ENCODE measurements at places on chromosomes 1 and 21.

- no peak for DNase-seq
These were observed 17.3 kb upstream of the ABCG1 start for GRCh38 chr21:42201615-42202161.

GRCh38 chr1:4700801-4701200 lies 46.4 kb downstream of the AJAP1 start:
- peak; percentile 88 for DNase-seq

GRCh38 chr1:170340308-170340707 lies 191.7 kb upstream of the GORAB start:
- no peak for DNase-seq

DNA sequence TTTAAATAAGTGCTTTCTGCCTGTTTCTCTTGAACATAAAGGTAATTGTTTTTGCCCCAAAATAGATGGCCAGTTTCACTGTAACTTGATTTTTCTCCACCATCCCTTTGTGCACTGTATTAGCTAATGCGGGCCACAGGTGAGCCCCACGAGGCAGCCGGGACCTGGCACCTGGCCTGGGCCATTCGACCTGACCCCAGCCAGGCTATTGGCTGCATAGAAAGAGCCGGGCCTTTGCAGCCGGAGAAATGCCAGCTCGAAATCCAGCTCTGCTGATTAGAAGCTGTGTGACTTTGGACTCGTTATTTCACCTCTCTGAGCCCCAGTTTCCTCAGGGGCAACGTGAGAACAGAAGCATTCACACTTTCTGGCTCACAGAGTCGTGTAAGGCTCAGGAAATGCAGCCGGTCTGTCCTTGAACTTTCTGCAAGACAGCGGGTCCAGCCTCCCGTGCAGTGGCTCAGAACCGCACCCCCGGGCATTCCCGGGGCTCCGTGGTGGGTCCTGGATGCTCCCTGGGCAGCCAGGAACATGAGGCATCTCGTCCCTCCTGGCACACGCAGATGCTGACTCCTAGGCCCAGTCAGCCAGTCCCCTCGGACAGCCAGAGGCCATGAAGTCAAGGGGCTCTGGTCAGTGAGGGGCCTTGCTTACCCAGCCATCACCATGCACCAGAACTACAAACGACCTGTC lies 37.4 kb upstream of the ACTRT2 start:
- no peak for DNase-seq

DNA sequence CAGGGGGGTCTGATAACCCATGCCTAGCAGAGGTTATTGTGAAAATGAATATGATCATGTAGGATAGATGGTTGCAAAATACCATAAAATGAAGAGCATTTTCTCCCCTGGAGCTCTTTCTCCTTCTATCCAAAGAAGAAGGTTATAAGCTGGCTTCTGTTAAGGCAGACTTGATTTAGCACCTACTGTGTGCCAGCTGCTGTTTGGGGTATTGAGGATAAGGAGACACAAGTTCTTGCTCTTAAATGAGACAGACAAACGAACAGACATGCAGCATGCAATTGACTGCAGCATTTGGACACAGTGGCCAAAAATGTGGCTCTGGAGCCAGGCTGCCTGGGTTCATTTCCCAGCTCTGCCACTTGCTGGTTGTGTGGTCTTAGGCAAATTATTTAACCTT lies 39.8 kb upstream of the ID3 start:
- no peak for DNase-seq

Measured in NCI-H345 (cell line).